Breast epithelium (tissue), 4 donors: ENCODE measurements at places on chromosomes 4 and X.

DNA sequence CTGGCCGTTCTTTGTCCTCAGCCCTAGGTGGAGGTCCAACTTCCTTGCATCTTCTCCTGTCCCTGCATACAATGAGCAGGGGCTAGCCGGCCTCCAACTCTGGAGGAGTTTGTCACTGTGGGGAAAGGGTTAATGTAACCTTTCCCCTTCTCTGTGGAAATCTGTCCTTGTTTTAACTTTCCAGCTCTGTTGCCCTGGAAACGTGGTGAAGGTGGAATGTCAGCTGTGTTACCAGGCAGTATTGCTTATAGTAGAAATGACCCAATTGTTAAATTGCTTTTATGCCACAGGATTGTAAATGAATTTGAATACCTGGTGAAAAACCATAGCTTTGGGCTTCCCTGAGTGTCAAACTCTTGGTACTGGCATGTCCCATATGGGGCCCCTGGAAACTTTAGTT lies 131.6 kb upstream of the SCML1 start:
- H3K36me3 ChIP-seq, result no peaks in the 10 kb centered on the region
- no peaks in the 10 kb centered on the region for H3K4me1 ChIP-seq
- H3K27ac ChIP-seq, result no peak overlapping the region
- peaks cover 31% of the 10 kb centered on the region for H3K27me3 ChIP-seq

GRCh38 chr4:35538807-35539206 lies 705.5 kb downstream of the ARAP2 start:
- H3K4me3 ChIP-seq, result no peak overlapping the region
- no peak for DNase-seq
- no peak overlapping the region for H3K27ac ChIP-seq

DNA sequence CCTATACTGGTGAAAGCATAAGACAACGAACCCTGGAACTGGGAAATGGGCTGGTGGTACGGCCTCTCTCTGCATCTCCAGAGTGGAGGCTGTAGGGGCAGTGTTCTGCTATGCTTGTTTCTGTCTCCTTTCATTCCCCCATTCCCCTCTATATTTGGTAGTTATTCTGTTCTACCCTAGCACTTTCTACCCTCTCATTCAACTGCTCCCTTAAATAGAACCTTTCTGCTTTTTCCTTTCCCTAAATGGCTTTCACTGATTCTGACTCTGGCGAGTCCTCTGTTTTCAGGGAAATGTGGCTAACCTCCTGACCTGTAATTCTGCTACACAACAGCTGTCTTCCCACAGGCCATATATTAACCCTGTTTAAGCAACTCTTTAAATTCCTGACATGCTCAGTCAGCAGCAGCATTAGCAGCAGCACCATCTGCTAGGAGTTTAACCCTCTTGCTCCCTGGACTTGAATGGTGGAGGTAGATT lies 94.2 kb downstream of the CXCL13 start:
- H3K4me1 ChIP-seq, result no peaks in the 10 kb centered on the region
- H3K36me3 ChIP-seq, result no peaks in the 10 kb centered on the region
- no peaks in the 10 kb centered on the region for H3K27me3 ChIP-seq
- H3K4me3 ChIP-seq, result no peak overlapping the region
- no peak for DNase-seq

- H3K4me3 ChIP-seq, result no peak overlapping the region
- no peak for DNase-seq
- no peaks in the 10 kb centered on the region for H3K27me3 ChIP-seq
- no peak overlapping the region for H3K27ac ChIP-seq
Observed at GRCh38 chr4:37735578-37735977, 49.4 kb upstream of the RELL1 start.

GRCh38 chrX:13047759-13048158 lies 3.3 kb upstream of the FAM9C start:
- H3K4me1 ChIP-seq, result no peaks in the 10 kb centered on the region
- peaks cover 20% of the 10 kb centered on the region for H3K27me3 ChIP-seq
- DNase-seq, result no peak

DNA sequence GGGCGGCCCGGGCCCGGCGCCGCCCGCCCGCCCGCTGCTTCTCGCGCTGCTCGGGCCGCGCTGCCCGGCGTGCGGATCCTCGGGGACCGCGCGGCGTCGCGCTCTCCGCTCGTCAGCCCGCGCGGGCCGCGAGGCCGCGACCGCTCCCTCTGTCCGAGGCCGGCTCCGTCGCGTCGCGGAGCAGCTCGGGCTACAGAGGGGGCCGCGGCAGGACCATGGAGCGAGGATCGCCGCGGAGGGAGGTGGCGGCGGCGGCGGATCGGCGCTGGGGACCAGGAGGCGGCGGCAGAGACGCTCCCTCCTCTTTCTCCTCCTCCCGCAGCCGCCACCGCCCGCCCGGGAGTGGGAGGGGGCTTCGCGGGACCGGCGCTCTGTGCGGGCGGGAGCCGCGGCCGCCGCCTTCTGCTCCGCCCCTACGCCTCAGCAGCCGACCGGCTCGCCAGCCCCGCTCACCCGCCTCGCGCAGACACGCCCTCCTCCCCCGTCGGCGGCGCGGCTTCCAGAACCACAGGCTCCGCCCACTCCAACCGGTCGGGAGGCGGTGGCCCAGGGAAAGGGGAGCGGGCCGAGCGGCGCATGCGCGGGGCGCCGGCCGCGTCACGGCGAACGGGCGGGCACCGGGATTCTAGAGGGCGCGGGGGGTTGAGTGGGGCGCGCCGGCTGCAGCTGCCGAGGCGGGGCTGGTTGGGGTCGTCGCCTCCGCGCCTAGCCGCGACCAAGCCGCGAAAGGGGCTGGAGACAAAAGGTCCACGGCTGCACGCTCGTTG lies at the start of gene CASK:
TSS of gene CASK (minus strand) at position 344 of the 767 bp plus-strand sequence. CDS start 566 bp downstream, outside the sequence.
- no peaks in the 10 kb centered on the region for H3K27me3 ChIP-seq
- DNase-seq, result peak; percentile 89
- peak within 1 kb of the TSS; percentile 93 for H3K27ac ChIP-seq
- H3K4me1 ChIP-seq, result no peaks in the 10 kb centered on the region

- H3K4me3 ChIP-seq, result no peak overlapping the region
- no peaks in the 10 kb centered on the region for H3K4me1 ChIP-seq
- no peak overlapping the region for H3K27ac ChIP-seq
- DNase-seq, result no peak
- H3K36me3 ChIP-seq, result no peaks in the 10 kb centered on the region
Observed at GRCh38 chr4:155009288-155009687, 199.1 kb upstream of the NPY2R start.

GRCh38 chrX:120144178-120144844 lies 14.1 kb upstream of the RHOXF2 start:
- peaks cover 9% of the 10 kb centered on the region for H3K27me3 ChIP-seq
- no peaks in the 10 kb centered on the region for H3K36me3 ChIP-seq
- no peak for DNase-seq
- peak overlapping the region; percentile 15 for H3K4me3 ChIP-seq
- no peaks in the 10 kb centered on the region for H3K4me1 ChIP-seq

GRCh38 chr4:143185253-143186107 lies 763 bp downstream of the USP38 start:
- no peak for DNase-seq
- peak overlapping the region; percentile 81 for H3K4me3 ChIP-seq
- peak overlapping the region; percentile 90 for H3K27ac ChIP-seq
- no peaks in the 10 kb centered on the region for H3K27me3 ChIP-seq
- H3K36me3 ChIP-seq, result no peaks in the 10 kb centered on the region

- H3K4me3 ChIP-seq, result no peak overlapping the region
- H3K27me3 ChIP-seq, result no peaks in the 10 kb centered on the region
- H3K36me3 ChIP-seq, result no peaks in the 10 kb centered on the region
- no peak for DNase-seq
- H3K4me1 ChIP-seq, result no peaks in the 10 kb centered on the region
Observed at GRCh38 chr4:4981827-4982226, 37.4 kb downstream of the CYTL1 start.

DNA sequence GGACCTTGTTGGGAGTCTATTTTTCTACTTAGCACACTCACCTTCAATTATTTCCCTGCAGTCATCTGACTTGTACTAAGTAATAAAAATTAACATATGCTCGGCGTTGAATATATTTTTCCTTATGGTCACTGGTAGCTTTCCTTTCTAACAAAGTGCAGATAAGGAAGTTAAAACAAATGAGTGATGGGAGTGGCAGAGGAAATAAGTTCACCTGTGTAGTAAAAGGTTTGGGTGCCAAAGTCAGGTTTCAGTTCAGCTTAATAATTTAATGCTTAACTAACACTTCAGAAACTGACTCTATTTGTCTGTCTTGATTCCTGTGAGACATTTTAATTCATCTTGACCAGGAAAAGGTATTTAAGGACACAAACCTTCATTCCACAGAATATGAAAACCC lies 184.4 kb downstream of the PCDH7 start:
- no peak overlapping the region for H3K4me3 ChIP-seq
- no peaks in the 10 kb centered on the region for H3K36me3 ChIP-seq
- no peak overlapping the region for H3K27ac ChIP-seq
- H3K27me3 ChIP-seq, result no peaks in the 10 kb centered on the region

DNA sequence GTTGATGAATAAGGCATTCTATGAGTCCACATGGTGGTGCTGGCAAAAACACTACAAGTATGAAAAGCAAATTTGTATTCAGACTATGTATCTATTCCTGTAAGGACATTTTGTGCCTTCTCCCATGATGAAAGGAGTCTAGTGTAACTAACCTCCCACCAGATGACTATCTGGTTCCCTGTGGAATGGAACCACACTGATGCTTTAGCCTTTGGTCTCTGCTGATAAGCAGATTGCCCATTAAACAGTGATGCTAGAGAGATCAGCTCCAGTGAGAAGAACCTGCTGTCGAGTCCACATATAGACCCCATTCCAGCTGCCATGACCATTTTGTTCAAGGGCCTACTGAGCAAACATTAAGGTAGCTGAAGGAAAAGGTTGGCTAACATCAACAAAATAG lies 10.5 kb upstream of the THOC2 start:
- H3K27me3 ChIP-seq, result no peaks in the 10 kb centered on the region
- no peak for DNase-seq
- no peak overlapping the region for H3K4me3 ChIP-seq
- no peak overlapping the region for H3K27ac ChIP-seq
- H3K4me1 ChIP-seq, result no peaks in the 10 kb centered on the region
